T-helper 2 cell (primary cell): ENCODE measurements at places on chromosomes 5 and 9.

- DNase-seq: peak; percentile 43
These were observed 2.6 kb downstream of the RNF44 start for GRCh38 chr5:176534640-176535039.

- no peak for DNase-seq
These were observed 306.8 kb downstream of the TRPM3 start for GRCh38 chr9:70814597-70814996.

GRCh38 chr5:776862-777711, 7.4 kb downstream of the ZDHHC11B start:
- DNase-seq: no peak

- no peak for DNase-seq
These were observed 672 bp upstream of the ITGA2 start for GRCh38 chr5:52988335-52989024.

DNA sequence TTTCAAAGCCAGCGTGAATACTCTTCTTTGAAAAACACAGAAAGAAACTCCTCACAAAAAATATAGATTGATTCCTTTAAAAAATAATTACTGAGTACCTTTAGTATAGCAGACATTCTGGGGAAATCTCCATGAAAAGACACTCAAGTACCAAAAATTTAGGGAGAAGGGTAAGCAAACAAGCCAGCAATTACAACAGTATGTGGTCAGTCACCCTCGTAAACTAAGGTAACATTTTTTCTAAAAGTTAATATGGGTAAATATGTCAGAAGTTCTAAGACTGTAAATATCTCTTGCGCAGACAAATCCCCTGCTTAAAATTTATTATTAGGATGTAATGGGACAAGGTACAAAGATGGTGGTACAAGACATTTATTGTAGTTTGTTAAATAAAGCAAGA, 102.0 kb upstream of the PTGER4 start:
- DNase-seq: no peak

DNA sequence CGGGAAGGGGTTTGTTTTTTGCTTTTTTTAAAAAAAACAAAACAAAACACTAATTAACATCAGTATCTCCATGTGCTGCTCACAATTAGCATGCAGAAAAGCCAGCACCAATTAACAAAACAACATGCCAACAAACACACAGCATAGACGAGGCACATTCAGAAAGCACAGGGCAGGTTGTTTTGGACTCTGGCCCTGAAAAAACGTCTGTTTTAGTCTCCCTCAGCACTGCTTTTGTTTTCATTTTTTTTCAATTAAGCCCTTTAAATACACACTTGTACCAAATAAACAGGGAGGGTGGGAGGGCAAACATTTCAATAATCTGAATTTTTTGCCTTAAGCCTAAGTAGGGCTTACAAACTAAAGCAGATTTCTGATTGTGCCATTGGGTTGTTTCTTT, 309.6 kb downstream of the DTWD2 start:
- DNase-seq: no peak
